ENCODE measurements at places on chromosomes 7 and 10.
A peak's percentile ranks its signal among the peaks of the same experiment; 100 is the strongest.

- DNase-seq, result peak; percentile 87
Measured at GRCh38 chr7:41247143-41247865, 455.6 kb downstream of the INHBA start.

DNA sequence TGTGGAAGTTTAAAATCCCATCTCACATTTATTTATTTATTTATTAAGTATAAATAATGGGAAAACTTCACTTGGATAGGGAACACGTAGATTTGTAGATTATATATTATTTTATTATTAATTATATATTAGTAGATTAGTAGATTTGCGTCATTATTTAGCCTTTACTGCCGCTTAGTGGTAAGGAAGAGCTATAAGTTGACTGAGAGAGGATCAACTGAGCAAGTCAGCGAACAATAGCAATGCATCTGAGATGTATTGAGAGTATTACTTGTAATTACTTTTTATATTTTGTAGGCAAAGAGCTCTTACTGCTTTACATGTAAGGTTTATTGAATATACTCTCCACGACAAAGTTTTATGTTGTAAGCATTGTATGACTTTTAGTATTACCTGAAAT, 244.5 kb upstream of the ANKRD30A start:
- DNase-seq, result peak; percentile 14

DNA sequence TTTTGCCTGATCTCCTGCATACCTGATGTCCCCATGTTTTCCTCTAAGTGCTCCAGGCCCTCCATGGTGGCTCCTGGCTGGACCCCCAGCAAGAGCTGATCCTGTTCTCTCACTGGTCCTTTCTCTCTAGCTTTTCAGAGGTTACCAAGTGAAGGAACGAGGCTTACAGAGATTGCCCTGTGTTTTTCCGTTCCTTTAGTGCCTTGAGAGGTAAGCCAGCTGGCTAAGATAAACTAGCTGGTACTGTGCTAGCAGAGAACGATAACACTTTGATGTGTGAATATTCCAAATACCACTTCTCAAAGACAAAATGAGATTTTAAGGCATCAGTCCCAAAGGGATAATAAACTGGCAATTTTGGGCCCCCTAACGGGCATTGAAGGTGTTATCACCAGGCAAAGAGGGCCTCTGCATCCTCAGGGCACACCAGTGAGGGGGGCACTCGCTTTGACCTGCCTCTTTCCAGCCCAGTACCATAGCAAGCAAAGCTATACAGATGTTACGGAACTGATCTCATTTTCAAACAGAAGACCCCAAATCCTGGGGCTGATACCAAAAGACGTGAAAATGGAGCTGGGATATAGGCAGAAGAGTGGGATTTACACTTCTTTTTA, 8.4 kb upstream of the CCNY start:
- no peak for DNase-seq

DNA sequence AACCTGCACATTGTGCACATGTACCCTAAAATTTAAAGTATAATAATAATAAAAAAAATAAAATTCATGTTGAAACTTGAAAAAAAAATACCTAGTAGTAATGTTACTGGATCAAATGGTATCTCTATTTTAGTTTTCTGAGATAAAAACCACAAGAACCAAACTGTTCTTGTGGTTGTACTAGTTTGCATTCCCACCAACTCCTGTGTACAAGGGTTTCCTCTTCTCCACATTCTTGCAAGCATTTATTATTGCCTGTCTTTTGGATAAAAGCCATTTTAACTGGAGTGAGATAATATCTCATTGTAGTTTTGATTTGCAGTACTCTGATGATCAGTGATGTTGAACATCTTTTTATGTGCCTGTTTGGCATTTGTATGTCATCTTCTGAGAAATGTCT, 177.7 kb downstream of the KIF20B start:
- no peak for DNase-seq

DNA sequence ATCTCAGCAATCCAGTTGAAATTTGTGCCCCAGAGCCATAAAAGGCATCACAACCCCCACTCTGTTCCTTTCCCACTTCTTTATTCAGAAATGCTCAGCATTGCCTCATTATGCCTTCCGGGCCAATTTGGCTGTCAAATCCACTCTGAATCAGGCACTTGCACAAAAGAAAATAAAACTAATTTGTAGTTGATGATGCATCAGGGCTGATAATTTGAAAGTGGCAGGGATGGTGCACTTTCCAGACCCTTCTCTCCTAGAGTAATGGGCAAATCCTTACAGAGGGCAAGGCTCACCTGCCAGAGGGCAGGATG, 147.9 kb upstream of the PDE1C start:
- no peak for DNase-seq

- peak; percentile 62 for DNase-seq
Measured at GRCh38 chr10:24483701-24484100, 240.0 kb downstream of the ARHGAP21 start.

GRCh38 chr7:1758028-1758858, 88.2 kb downstream of the ELFN1 start:
- DNase-seq, result peak; percentile 84

DNA sequence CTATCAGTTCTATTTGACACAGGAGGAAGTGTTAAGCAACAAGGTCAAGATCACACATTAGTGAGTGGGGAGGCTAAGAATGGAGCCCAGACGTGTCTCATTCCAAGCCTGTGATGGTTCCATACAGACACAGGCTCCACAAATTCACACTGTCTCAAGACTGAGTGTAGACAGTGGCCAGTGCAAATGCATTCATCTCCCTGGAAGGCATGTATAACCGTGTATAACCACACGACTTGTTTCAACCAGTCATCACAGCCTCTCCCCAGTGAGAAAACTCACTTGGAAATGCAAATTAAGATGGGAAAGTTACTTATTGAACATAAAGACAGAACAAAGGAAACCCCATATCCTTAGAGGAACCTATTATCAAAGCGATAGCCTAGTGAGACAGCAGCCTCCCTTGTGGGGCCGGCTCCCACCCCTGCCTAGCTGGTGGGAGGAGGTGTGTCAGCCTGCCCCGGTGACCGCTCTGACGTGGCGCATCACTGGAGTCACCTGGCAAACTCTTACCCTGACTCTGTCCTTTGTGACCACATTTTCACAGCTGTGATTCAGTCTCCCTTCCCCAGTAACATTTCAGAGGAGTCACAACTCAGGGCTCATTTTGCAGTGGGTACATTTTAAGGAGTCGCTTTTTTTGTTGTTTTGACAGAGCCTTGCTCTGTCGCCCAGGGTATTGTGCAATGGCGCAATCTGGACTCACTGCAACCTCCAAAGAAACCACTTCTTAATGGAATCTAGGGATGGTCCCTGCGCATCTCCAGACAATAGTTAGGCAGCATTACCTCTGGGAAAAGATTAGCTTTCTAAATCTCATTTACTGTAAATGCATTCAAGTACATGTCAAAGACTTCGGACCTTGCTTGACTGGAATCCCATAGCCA, 126.6 kb upstream of the PARD3 start:
- no peak for DNase-seq

- DNase-seq, result no peak
Measured at GRCh38 chr10:43322769-43323168, 48.7 kb upstream of the FXYD4 start.

DNA sequence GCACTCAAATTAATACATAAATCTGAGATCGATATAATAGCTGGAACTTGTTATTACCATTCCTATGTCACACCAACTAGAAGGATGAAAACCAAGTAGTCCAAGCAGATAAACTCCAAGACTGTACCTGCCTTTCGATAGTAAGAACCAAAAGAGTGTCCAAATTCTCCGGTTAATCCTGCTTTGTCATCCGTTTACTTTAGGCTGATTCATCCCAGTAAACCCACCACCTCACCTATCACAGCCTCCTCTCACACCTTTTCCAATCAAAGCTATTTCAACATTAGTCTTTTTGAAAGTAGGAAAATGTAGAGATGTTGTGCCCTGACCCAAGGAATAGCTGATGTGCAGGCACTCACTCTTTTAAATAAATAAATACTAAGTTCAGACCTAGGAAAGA, 177.2 kb downstream of the CTNNA3 start:
- no peak for DNase-seq

GRCh38 chr7:68038621-68039314, 1042.1 kb downstream of the TYW1 start:
- peak; percentile 95 for DNase-seq

Data from H4 (cell line).